Stimulated activated CD8-positive, alpha-beta memory T cell treated with anti-CD3 and anti-CD28 coated beads, Interleukin-7, amount 100 ng/mL, for 1 hour (primary cell): ENCODE measurements at places on chromosomes 4 and X.

DNA sequence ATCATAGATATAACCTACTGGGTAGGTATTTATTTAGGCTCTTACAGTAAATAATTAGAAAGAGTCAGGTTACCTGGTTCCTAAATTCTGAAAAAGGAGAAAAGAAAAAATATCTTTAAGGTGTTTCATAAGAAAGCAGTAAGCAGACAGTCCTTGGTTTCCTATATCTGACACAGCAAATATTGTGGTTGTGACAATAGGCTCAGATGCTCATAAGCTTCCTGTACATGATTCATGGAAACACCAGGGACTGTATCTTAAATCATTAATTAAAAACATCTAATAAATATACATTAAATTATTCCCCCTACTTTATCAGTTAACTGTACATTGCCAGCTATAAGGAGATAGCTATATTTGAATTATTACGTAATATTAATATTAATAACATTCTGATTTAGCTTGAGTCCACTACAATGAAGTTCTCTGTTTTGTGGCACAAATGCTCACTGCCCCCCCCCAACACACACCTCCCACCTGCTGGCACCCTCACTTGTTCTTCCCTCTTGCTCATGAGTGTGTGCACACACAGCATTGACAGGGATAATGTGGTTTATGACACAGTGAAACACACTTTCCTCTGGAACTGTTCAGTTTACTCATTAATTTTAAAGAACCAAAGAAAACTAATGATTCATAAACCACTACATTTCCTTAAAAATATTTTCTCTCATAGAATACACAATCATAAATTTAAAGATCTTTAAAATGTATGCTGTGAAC lies 187.4 kb downstream of the NR3C2 start:
- no peak for DNase-seq

DNA sequence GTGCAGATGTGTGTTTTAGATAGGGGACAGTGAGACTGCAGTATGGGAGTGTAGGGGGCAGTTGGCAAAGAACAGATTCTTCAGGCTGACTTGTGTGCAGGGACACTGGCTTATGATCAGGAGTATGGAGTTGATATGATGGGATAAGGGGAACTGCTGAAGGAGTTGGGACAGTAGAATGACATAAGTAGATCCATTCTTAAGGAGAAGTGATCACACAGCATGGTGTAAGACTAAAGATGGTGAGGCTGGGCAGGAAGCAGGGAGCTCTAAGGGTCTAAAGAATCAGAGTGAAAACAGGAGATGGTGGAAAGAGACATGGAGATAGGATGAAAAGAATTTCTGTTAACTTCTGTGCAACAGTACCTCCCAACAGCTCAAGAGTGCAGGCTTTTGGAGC lies 70.7 kb downstream of the REELD1 start:
- DNase-seq: no peak

DNA sequence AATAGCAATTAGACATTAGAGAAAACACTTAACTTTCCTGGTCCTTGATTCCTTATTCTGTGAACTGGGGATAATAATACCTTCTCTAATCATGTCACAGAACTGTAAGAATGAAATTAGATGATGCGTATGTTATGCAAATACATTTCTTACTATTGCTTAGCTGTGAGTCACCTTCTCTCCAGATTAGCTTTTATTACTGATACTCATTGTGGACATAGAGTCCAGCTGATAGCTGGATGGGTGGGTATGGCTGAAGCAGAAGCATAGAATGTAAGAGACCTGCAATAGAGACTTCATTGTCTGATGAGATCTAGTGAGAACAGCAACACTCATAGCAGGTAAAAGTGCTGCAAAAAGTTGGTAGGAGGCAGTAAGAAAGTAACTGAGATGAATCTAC lies 437.2 kb upstream of the ZFP42 start:
- no peak for DNase-seq

DNA sequence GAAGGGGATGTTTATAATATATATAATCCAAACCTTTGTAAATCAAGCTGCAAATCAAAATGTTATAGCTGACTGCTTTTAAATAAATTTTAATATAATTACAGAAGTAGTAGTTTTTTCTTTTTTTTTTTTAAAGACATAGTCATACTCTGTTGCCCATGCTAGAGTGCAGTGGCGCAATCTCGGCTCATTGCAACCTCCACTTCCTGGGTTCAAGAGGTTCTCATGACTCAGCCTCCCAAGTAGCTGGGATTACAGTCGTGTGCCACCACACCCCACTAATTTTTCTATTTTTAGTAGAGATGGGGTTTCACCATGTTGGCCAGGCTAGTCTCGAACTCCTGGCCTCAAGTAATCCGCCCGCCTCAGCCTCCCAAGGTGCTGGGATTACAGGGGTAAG lies 178.7 kb downstream of the FBXW7 start:
- DNase-seq: no peak

- no peak for DNase-seq
These were observed 1023.8 kb downstream of the FAT4 start for GRCh38 chr4:126338548-126338947.

DNA sequence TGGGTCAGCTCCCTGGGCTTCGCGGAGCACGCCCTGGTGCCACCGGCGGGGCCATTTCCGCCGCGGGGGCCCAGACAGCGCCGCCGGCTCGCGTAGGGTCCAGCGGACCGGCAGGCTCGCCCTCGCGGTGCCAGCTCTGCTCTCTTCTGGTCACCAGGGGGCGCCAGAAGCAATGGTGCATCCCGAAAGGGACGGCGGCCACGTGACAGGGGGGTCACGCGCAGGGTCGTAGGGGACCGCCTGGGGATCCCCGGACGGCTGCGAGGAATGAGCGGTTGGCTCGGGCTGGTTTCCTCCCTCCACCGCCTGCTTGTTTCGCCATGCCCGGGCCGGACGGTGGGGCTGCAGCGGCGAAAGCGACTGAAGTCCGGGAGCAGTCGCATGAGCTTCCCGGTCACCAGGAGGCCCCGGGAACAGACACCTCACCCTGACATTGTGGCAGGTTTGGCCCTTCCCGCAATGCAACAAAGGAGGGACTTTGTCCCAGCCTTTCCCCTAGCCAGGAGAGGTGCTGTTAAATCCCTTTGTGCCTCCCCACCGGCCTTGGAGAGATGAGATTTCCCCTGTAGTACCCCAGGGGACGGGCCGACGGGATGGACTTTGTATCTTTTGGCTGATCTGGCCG lies 15.8 kb downstream of the ZCCHC12 start:
- DNase-seq: peak; percentile 17
